CD4-positive, alpha-beta T cell treated with Interleukin-17A for 1 hour (primary cell): ENCODE measurements at places on chromosomes 12 and 14.

- DNase-seq = no peak
These were observed 30.4 kb downstream of the DENND5B start for GRCh38 chr12:31560516-31560915.

- no peak for DNase-seq
These were observed 225.2 kb downstream of the NEDD1 start for GRCh38 chr12:97132270-97132669.

DNA sequence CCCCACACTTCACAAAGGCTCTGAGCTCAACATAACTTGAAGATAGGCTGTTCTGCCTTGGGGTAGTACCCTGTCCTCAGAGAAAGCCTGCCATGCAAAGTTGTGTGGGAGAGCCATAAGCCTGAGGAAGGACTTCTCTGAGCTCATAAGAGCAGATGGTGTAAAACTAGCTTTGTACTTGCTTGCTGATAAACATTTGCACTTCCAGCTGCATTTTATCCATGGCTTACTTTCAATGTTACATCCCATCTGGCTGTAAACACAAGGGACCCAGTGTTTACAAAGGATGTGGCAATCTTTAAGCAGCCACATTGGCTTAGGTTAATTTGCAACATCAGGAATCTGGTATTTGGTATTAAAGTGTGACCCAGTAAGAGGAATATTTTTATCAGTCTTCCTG, 258.1 kb downstream of the IPO8 start:
- no peak for DNase-seq

DNA sequence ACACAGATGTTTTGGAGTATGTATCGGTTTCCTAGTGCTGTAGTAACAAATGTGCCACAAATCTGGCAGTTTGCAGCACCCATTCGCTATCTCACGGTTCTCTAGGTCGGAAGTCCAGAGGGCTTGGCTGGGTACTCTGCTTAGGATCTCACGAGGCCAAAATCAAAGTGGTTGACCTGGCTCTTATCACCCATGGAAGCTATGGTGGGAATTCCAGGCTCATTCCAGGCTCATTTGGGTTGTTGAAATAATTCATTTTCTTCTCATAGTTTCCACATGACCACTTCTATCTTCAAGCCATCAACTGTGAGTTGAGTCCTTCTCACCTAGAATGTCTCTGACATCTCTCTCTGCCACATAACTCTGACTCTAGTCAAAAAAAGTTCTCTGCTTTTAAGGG, 431.0 kb upstream of the TMPO start:
- no peak for DNase-seq

DNA sequence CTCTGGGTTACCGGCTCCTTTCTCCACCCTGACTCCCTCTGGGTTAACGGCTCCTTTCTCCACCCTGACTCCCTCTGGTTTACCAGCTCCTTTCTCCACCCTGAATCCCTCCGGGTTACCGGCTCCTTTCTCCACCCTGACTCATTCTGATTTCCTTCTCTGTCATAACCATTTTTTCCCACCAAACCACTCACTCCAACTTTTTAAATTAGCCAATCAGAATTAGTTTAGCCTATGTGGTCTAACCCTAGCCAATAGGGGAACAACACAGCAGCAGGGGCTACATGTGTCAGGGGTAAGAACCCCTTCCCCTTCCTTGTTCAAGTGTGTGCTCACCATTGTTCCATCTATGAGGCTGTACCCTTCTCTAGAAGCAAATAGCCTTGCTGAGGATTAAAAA, 98.4 kb upstream of the RBM19 start:
- no peak for DNase-seq

DNA sequence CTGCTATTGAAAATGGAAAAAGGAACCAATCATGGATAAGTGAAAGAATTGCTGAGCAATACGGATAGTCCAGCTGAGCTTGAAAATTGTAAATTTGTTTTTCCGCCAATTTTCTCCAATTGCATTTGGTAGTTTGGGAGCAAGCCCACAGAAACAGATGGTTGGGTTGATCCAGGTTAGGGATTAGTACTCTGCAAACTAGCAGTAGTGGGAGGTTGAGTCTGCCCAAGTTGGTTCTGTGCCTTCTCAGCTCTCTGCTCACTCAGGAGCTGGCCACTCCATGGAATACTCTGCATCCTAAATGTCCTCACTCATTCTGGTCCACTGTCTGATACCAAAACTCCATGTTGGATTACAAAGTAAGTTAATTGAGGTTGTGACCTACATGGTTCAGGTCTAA, 361.1 kb upstream of the ATP2B1 start:
- no peak for DNase-seq

DNA sequence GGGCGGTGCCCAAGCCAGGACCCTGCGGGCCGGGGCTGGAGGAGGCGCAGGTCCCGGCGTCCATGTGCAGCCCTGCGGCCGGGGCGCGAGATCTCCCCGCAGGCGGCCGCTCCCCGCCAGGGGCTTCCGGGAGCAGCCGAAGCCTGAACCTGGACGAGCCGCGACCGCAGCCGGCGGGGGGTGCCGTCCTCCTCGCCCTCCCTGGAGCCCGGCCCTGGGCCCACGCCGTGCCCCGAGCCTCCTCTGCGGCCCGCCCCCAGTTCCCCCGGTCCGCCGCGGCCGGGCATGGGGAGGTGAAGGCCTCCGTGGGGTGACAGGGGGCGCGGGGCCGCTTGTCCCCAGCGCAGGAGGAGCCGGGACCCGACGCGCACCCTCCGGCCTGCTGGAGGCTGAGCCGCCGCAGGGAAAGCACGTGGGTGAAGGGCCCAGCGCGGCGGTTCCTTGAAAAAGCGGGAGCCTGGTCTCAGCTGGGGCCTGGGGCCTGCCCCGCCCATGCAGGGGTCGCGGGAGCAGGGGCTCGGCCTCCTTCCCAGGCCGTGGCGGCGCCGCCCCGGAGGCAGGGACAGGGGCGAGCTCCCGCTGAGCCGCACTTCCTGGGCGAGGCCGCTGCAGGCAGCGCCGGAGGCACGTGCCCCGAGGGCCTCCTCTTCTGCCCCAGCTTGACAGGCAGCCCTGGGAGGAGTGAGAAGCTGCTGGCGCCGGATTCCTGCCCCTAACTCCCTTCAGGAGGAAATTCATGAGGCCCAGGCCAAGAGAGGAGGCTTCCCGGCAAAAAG, 55.6 kb upstream of the PPP2R5C start:
- DNase-seq = peak; percentile 70
